ENCODE measurements at places on chromosomes 13 and 19.

DNA sequence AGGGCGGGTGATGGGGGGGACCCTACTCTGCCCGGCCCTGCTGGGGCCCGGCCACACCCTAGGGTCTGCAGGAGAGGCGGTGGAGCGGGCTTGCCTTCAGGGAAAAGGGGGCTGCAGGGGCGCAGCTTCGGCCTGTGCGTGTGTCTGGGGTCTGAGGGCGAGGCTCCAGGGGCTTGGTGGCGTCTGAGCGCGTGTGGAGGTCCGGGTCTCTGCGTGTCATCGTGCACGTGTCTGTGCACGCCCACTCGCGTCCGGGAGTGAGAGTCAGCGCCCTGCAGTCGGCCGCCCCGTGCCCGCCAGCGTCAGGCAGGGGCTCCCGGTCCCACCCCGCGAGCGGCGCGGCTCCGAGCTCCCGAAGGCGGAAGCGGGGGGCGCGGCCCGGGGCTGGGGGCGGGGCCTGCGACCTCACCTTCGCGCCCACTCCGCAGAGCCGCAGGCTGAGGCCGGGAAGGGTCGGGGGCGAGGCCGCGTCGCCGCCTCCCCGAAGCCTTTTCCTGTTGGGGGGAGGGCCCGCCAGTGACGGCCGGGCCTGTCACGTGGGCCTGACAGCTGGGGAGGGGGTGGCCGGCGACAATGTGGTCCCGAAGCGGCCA, at the start of gene ARHGAP45:
Gene ARHGAP45 (plus strand): TSS at position 420 of the 593 bp plus-strand sequence. CDS start 239 bp downstream, outside the sequence.
- no peak for DNase-seq
- H3K27me3 ChIP-seq = peaks cover 2% of the 10 kb centered on the region
- peak within 1 kb of the TSS; percentile 25 for H3K4me3 ChIP-seq
- H3K27ac ChIP-seq = peak within 1 kb of the TSS; percentile 32
- H3K4me1 ChIP-seq = peaks cover 15% of the 10 kb centered on the region
- no peaks in the 10 kb centered on the region for H3K36me3 ChIP-seq

DNA sequence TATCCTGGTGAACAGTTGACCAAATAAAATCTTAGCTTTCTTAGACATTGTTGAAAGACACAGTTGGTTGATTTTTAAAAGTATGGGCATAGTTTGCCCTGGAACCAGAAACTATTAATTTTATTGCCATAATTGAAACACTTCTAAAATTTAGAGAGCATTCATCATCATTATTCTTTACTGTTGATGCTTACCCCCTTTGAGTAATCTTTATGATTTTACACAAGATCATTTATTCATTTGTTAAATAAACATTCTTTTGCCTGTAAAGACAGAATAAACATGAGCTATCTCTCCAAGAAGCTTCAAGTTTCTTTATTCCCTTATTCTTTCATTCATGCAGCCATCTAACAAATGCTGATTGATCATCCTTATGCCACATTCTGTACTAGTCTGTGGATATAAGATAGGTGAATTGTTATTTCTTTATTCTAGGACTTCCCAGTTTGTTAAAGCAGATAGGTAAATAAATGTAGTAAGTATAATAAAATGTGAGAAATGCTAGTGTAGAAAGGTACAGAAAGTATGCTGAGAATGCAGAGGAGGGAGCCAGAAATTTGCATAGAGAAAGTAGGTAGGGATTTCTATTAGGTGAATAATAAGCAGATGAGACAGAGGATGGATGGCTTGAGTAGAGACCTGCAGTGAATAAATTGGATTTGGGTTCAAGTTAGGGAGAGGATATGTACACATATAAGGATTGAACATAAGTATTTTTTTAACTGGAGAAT, 8.2 kb downstream of the SERTM1 start:
- DNase-seq = no peak
- H3K36me3 ChIP-seq = no peaks in the 10 kb centered on the region
- no peaks in the 10 kb centered on the region for H3K27me3 ChIP-seq
- no peak overlapping the region for H3K27ac ChIP-seq
- no peak overlapping the region for H3K4me3 ChIP-seq

- no peaks in the 10 kb centered on the region for H3K4me1 ChIP-seq
- no peaks in the 10 kb centered on the region for H3K27me3 ChIP-seq
- H3K27ac ChIP-seq = no peak overlapping the region
- peaks cover 40% of the 10 kb centered on the region for H3K36me3 ChIP-seq
Observed at GRCh38 chr19:5016781-5017180, 47.9 kb downstream of the KDM4B start.

DNA sequence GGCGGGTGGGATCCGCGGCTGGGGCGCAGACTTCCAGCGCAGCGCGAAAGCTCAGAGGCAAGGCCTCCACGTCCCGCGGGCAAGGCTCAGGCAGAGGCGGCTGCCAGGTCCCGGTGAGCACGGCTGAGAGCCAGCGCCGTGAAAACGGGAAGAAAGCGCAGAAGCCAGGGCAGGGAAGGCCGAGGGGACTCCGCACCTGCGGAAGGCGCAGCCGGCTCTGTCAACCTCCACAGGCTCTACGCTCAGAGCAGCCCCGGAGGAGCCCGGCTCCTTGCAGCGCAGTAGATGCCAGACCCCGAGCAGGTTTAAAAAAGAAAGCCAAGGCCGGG, 131.0 kb downstream of the RNF17 start:
- H3K4me1 ChIP-seq = no peaks in the 10 kb centered on the region
- peaks cover 60% of the 10 kb centered on the region for H3K36me3 ChIP-seq
- H3K27ac ChIP-seq = no peak overlapping the region
- no peaks in the 10 kb centered on the region for H3K27me3 ChIP-seq
- no peak for DNase-seq
- H3K4me3 ChIP-seq = no peak overlapping the region

- H3K4me3 ChIP-seq = no peak overlapping the region
- no peak for DNase-seq
- H3K27me3 ChIP-seq = no peaks in the 10 kb centered on the region
- H3K27ac ChIP-seq = no peak overlapping the region
- no peaks in the 10 kb centered on the region for H3K4me1 ChIP-seq
Observed at GRCh38 chr13:41365631-41366030, 54.6 kb downstream of the NAA16 start.

DNA sequence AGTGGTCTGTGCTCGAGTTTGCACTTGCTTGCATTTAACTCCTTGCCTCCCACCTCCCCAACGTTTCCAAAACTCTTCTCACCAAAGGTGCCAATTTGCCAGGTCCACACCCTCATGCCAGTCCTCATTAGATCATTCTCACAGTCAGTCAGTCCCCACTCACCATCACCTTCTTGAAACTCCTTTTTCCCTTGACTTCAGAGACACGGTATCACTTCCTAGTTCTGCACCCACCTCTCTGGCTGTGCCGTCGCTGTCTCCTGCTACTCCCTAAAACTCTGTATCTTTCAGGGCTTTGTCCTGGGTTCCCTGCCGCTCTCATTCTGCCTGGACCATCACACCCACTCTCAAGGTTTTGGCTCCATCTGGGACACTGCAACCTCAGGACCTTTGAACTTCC, 19.6 kb downstream of the OLFM2 start:
- H3K36me3 ChIP-seq = no peaks in the 10 kb centered on the region
- H3K4me3 ChIP-seq = no peak overlapping the region
- no peak for DNase-seq
- peaks cover 11% of the 10 kb centered on the region for H3K4me1 ChIP-seq

DNA sequence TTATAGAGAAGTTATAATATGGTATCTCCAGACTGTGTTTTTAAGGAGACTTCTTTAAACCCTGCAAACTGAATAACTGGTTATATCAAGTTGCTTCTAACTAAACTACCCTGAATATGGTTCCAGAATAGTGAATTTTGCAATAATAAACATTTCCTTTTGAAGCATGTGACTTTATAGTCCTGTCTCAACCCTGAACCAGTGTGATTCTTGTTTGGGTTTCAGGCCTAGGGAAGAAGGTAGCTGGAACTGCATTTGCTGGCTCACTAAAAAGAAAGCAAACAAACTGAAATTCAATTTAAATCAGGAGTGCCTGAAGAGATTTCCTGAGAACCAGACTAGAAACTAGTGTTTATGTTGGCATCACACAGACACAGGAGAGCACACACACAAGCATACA, 4.9 kb downstream of the ARHGEF7 start:
- no peak overlapping the region for H3K4me3 ChIP-seq
- H3K4me1 ChIP-seq = peaks cover 58% of the 10 kb centered on the region
- no peak overlapping the region for H3K27ac ChIP-seq
- H3K36me3 ChIP-seq = no peaks in the 10 kb centered on the region

DNA sequence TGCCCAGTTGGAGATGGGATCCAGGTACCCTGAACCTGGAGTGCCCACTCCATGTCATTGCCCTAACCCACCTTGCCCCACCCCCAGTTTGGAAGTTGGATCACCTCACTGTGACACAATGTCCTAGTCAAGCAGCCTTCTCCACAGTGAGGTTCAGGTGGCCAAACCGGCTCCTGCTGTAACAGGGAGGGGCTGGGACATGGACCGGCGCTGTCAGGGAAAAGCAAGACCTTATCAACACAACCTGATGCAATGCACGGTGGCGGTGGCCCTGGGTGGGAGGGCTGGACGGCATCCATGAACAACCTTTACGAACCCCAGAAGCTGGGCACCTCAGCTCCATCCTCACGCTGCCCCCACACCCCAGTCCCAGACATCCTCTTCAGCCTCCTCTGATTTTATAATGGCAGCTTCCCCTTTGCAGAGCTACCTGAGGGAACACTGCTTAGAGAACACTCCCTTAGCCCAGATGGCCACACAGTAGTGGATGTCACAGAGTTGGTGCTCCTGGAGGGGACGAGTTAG, 1.6 kb upstream of the KRTDAP start:
- H3K4me3 ChIP-seq = no peak overlapping the region
- H3K36me3 ChIP-seq = no peaks in the 10 kb centered on the region
- H3K27me3 ChIP-seq = peaks cover 33% of the 10 kb centered on the region
- H3K4me1 ChIP-seq = no peaks in the 10 kb centered on the region
- no peak overlapping the region for H3K27ac ChIP-seq
